NCI-H1436 treated with DMSO at 0.1 percent for 48 hours (cell line): ENCODE measurements at places on chromosomes 1 and 21.

DNA sequence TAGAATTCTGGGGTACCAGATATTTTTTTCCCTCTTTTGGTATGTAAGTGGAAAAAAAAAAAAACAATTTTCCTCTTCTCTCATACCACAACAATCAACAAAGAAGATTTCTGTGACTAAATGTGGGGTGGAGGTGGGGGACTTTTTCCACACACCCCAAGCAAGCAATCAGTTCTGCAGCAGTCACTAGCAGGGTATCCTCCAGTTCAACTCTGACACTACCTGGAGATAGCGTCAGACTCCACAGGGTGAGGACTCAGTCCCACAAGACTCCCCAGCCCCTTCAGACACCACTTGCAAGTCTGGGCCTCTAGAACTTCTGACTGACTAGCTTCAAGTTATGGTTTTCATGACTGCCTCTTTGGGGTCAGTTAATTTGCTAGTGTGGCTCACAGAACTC, 6.2 kb downstream of the DHX9 start:
- DNase-seq: no peak

GRCh38 chr1:221714227-221715152, 27.4 kb downstream of the DUSP10 start:
- DNase-seq: peak; percentile 34

DNA sequence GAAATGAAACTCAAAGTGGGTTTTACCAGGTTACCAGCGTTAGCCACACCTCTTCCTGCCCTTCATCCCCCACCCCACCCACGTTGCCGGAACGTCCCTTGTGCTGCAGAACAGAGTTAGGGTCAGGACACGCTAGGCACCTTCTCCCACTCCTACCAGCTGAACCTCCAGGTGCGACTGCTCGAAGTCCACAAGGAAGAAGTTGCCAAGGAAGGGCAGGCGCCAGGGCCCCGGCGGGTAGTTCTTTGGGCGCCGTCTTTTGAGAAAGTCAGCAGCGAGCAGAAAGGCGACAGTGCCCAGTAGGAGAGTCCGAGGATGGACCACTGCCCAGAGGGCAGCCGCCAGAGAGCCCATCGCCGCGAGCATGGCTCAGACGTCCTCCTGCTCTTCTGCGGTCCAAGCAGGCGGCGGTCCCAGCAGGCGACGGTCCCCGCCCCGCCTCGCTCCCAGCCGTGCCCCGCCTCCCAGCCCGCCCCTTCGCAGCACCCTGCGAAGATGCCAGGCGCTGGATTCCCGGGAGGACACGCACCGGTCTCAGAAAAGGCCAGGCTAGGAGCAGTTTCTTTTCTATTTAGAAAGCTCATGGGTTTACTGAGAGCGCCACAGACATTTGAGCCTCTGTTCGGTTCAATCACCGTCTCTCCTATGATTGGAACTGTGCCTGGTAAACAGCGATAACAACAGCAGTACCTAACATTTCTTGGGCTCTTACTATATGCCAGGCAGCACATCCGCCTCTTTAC, at the start of gene CYP2J2:
CYP2J2 (minus strand) TSS at position 393 of the 743 bp plus-strand sequence; CDS start at position 366, 27 bp downstream.
- no peak for DNase-seq

GRCh38 chr1:76856104-76856503, 11.2 kb upstream of the ST6GALNAC5 start:
- DNase-seq: no peak

- no peak for DNase-seq
Measured at GRCh38 chr1:30234091-30234490, 489.3 kb downstream of the MATN1 start.

DNA sequence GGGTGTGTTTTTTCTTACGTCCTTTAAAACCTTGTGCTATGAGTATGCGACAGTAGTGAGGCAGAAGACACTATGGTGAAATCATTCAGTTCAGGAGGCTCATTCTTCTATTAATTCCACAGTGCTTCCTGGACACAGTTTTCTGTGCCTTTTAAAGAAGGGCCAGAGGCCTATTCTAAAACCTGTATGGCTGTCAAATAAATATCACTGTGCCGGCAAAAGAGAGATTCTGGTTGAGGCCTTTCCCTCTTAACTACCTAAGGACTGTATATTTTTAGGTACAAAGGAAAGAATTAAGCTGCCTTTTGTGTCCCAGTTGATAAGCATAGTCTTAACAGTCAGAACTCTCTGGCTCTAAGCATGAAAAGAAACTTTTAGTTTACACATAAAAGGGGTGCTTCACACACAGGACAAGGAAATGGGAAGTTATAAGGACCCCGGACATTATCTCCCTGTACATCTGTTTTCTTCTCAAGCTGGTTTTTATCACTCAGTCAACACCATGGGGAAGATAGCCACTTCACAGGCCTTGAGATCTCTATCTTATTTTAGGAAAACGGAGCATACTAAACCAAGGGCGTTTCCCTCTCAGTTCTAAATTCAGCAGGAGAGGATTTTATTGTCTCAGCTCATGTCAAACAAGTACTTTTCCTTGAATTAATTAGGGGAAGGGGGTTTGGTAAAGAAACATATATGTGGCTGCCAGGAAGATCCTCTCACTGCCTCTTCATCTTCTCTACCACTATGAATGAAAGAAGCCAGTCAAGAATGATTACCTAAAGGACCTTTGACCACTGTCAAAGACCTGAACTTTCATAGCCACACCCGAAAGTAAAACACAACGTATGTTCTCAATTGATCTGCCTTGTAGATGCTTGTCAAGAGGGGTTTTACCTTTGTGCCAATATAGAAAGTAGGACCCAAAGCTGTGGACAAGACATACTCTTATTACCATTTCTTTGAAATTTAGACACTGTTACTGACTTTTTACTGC, 71.4 kb upstream of the HSPA13 start:
- DNase-seq: no peak

DNA sequence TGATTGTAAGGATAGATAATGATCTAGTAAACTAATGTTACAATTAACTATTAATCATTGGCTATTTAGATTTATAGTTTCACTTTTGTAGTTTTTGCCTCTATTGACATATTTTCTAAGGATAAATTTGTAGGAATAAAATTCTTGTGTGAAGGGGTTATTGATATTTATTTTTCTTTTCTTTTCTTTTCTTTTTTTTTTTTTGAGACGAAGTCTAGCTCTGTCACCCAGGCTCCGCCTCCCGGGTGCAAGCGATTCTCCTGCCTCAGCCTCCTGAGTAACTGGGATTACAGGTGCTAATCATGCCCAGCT, 24.0 kb upstream of the DISC1 start:
- no peak for DNase-seq

- DNase-seq: no peak
Measured at GRCh38 chr1:235351441-235351840, 15.8 kb upstream of the TBCE start.

DNA sequence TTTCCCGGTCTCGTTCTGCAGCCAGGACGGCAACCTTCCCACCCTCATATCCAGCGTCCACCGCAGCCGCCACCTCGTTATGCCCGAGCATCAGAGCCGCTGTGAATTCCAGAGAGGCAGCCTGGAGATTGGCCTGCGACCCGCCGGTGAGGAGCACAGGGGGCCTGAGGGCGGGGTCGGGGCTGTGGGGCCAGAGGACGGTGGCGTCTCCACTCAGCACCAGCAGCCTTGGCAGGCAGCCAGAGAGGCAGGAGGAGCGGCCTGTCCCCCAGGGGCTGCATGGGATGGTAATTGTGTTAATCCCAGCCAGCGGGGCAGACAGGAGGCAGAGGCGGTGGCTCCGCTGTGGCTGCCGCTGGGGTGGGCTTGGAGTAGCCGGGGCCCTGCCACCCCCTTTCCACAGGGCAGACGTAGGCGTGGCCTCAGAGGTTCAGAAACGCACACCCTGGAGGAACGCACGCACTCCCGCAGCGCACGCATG, 12.1 kb downstream of the SAMD11 start:
- DNase-seq: no peak

DNA sequence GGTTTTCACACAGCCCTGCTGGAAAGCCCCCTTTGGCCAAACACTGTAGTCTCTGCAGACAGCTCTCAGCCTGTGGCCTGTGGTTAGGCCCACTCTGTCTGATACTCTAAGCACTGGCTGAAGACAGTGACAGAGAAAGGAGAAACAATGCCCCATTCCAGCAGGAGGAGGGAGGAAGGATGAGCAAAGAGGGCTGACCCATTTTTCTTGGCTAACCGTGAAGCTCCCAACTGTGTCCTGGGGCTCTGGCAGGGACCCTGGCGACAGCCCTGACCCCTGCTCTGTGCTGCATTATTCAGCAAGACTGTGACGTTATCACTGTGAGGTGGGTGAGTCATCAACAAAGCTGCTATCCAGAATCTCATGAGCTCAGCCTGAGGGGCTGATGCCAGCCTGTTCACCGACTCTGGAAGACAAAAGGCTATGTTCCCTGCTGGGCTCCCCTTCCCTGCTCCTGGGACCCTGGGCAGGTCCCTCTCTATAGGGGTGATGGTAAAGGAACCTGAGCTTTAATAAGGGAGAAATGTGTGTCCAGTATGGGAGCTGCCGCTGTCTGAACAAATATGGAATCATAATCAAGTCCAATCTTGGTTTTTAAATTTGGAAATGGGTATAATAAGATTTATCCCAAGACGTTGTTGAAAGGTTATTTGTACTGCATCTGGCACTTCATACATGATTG, 107.0 kb downstream of the RHOU start:
- DNase-seq: no peak

DNA sequence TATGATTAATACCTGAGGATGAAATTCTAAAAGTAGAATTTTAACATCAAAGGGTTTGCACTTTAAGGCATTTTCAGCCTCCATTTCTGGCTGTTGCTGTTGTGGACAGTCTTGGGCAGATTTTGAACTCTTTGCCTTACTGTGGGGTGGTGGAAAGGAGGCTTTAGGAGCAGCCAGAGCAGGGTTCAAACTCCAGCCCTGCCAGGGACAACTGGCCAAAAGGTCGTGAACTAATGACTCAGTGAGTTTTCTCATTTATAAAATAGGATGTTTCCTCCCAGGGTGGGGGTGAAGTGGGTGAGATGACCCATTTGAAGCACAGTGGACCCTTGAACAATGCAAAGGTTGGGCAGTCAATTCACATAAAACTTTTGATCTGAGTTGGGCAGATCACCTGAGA, 36.7 kb downstream of the MAPKAPK2 start:
- no peak for DNase-seq
